ENCODE measurements at places on chromosomes 4 and X. TPM values are rescaled to one million over a fixed set of nuclear protein-coding genes. Genes with fewer than 3 reads are reported as not detected.

Gene AREG
- total RNA-seq = 54.3 TPM

Gene POF1B
- 0.21 TPM for total RNA-seq

Gene CLCN4
- 3.5 TPM for total RNA-seq

Gene SHROOM4
- total RNA-seq = 16.0 TPM

Gene MTHFD2L
- 5.8 TPM for total RNA-seq

Gene PARM1
- 263 TPM for total RNA-seq

Gene GATA1
- 1.4 TPM for total RNA-seq

Gene XG
- 29.6 TPM for total RNA-seq

Gene BEX1
- total RNA-seq = 0.92 TPM

Gene MAGEA8
- total RNA-seq = not detected

DNA sequence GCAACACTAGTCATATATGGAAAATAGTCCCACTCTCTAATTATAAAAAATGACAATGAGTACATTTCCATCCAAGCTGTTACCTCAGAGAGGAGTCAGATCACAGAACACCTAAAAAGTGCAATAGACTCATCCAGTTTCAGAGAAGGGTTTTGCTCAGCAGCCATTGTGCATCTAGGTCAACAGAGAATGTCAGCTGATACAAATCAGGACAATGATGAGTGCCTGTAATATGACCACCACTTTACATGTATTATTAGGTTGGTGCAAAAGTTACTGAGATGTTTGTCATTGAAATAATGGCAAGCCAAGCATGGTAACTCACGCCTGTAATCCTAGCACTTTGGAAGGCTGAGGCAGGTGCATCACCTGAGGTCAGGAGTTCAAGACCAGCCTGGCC lies 164.1 kb upstream of the TTC29 start:
- no peak for DNase-seq
- H3K36me3 ChIP-seq = no peaks in the 10 kb centered on the region
- H3K4me1 ChIP-seq = no peaks in the 10 kb centered on the region
- H3K27ac ChIP-seq = no peak overlapping the region
- no peaks in the 10 kb centered on the region for H3K27me3 ChIP-seq

DNA sequence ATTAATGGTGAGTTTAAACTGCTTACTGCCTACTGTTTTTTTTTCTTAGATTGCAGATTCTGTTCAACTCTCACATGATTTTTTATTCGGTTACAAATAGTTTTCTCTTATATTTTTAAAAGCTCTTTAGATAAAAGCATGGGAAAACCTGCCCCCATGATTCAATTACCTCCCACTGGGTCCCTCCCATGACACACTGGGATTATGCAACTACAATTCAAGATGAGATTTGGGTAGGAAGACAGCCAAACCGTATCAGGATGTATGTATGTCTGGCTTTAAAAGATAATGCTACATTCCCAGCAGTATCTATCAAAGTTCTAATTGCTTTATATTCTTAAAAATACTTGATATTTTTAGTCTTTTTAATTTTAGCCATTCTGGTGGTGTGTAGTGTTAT lies 131.5 kb downstream of the JADE1 start:
- DNase-seq = no peak
- H3K27ac ChIP-seq = no peak overlapping the region
- H3K36me3 ChIP-seq = no peaks in the 10 kb centered on the region
- no peaks in the 10 kb centered on the region for H3K27me3 ChIP-seq

DNA sequence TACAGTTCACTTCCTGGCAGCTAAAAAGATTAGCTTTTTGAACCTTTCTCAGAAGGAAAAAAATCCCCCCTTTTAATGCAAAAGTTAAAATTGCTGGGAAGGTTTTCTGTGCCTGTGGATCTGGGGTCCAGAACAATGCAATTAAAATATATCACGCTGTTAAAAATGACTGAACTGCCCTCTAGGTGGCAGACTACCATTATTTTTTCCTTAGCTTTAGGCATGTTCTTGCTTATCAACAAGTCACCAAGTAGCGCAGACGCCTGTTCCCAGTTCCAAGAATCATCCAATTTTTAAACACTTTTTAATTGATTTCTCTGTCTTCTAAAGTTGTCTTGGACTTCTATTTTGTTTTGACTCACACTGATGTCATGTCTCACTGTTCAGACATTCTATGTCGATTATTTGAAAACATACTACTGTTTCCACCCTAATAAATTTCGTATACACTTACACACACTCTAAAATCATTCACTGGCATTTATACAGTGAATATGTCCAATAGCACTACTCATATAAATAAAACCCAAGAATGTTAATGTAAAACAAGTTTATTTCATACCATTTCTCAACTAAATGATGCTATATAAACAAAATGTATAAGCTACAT lies 661.6 kb downstream of the RAPGEF2 start:
- H3K36me3 ChIP-seq = no peaks in the 10 kb centered on the region
- DNase-seq = no peak
- H3K27ac ChIP-seq = no peak overlapping the region

DNA sequence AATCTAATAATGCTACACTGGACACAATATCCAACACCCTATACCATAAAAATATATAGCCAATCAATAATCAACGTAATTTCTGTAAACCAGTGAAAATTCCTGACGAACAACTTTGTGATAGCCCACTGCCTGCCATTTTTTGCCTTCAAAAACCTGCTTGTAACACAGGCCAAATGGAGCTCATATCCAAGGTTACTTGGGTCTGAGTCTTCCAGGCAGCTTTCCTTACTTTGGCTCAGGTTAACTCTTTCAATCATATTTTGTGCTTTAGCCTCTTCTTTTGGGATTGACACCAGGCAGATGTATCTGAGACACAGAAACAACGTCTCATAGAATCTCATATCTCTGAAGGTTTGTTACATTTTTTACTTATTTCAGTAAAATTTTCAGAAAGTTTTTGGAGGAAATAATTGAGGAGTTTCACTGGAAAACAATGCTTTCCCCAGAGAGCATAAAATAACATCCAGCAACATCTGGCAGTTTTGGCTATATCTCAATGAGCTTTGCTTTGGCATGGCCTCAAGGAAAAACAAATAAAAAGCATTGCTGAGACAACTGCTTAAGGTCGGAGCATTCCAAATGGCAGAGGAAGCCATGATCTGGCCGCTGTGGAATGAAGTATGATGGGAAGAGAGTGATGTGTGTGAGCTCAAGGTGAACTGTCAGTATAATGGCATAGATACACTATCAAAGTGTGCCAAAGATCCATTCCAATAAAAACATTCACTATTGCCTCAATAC lies 162.9 kb upstream of the SPIN4 start:
- no peak overlapping the region for H3K4me3 ChIP-seq
- H3K36me3 ChIP-seq = no peaks in the 10 kb centered on the region
- H3K4me1 ChIP-seq = peaks cover 16% of the 10 kb centered on the region
- no peak for DNase-seq

DNA sequence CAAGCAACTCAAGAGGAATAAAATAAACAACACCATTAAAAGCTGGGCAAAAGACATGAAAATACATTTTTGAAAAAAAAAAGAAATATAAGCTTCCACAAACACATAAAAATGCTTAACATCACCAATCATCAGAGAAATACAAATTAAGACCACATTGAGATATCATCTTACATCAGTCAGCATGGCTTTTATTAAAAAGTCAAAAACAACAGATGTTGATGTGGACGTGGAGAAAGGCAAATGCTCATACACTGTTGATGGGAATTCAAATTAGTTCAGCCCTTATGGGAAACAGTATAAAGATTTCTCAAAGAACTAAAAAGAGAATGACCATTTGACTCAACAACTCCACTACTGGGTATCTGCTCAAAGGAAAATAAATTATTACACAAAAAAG lies 59.6 kb downstream of the STK32B start:
- DNase-seq = no peak
- no peak overlapping the region for H3K27ac ChIP-seq
- H3K36me3 ChIP-seq = no peaks in the 10 kb centered on the region
- no peaks in the 10 kb centered on the region for H3K27me3 ChIP-seq
- H3K4me1 ChIP-seq = no peaks in the 10 kb centered on the region
- no peak overlapping the region for H3K4me3 ChIP-seq

DNA sequence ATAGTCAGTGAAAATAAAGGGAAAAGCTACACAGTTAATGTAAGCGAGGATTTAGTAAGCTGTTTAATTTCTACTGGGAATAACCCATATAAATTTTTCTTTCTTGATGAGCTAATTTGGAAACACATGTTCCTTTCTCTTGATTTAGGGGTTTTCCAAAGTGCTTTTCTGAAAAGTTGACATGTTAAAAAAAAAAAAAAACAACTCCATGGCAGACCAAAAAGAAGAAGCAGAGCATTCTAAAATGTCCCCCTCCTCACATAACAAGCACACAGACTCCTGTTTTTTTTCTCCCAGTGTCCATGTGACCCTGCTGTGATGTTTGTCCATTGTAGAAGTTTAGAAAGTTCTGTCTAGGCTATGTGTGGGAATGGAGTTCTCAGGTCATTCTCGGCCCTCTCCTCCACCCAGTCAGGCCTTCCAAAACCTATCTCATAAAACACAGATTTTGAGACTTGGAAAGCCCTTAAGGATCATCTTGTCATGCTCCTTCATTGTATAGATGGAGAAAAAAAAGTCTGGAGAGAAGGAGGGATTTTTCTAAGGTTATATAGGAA lies 792 bp downstream of the CLIC2 start:
- no peaks in the 10 kb centered on the region for H3K36me3 ChIP-seq
- no peaks in the 10 kb centered on the region for H3K27me3 ChIP-seq
- no peak overlapping the region for H3K27ac ChIP-seq
- peak overlapping the region; percentile 56 for H3K4me3 ChIP-seq
- H3K4me1 ChIP-seq = no peaks in the 10 kb centered on the region
- no peak for DNase-seq

DNA sequence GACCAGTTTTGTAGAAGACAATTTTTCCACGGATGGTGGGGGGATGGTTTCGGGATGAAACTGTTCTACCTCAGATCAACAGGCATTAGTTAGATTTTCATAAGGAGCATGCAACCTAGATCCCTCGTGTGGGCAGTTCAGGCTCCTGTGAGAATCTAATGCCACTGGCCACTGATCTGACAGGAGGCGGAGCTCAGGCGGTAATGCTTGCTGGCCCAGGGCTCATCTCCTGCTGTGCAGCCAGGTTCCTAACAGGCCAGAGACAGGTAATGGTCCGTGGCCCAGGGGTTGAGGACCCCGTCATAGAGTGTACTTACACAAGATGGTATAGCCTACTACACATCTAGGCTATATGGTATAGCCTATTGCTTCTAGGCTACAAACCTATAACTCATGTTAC lies 7.0 kb downstream of the TEX11 start:
- no peak overlapping the region for H3K4me3 ChIP-seq
- no peaks in the 10 kb centered on the region for H3K4me1 ChIP-seq
- H3K27ac ChIP-seq = no peak overlapping the region
- H3K36me3 ChIP-seq = no peaks in the 10 kb centered on the region
- no peak for DNase-seq

DNA sequence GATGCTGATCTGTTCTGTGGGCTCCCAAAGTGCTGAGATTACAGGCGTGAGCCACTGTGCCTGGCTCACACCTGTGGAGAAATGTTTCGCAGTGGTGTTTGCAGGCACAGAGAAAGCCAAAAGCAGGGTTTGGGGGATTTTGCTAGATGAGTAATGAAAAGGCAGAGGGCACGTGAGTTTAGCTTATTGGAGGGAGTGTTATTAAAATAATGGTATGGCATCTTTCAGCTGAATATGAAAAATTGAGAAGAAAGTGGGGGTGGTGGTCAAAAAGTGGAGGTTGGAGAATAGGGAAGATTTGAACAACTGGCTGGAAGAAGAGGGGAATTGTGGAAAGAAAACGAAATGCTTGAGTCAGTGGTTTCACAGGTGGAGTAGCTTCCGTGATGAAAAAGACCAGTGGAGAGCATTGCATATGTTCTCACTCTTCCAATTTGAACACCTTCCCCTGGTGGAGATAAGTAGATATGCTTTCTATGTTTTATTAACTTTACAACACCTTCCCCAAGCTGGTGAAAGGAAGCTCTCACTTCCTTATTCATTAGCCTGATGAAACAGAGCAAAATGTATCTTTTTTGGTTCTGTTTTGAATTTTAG lies 1.1 kb upstream of the CHST7 start:
- DNase-seq = no peak
- no peak overlapping the region for H3K27ac ChIP-seq
- H3K27me3 ChIP-seq = no peaks in the 10 kb centered on the region
- H3K4me3 ChIP-seq = no peak overlapping the region

DNA sequence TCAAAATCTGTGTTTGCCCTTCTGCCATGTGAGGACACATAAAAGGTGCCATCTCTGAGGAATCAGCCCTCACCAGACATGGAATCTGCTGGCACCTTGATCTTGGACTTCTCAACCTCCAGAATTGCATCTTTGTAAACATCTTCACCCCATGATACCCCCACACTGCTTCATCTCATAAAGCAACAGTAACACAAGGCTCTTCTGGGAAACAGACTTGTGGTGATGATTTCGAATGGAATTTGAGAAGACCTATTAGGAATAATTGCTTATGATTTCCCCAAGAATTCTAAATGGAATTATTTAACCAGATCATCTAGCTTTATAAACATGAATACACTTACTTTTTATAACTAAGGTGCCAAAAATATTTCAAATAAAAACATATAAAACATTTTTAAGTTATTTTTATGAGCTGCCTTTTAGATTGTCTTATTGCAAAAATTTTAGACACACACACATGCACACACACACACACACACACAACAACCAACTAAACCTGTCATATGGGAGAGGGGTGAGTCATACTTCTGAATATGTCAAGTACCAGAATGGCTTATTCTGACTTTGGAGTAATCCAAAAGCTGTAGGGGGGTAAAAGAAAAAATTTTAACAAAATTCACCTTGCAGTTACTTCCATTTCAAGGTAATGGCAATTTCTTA lies 82.0 kb downstream of the USP46 start:
- no peaks in the 10 kb centered on the region for H3K36me3 ChIP-seq
- no peaks in the 10 kb centered on the region for H3K4me1 ChIP-seq
- H3K27me3 ChIP-seq = no peaks in the 10 kb centered on the region
- H3K27ac ChIP-seq = no peak overlapping the region

DNA sequence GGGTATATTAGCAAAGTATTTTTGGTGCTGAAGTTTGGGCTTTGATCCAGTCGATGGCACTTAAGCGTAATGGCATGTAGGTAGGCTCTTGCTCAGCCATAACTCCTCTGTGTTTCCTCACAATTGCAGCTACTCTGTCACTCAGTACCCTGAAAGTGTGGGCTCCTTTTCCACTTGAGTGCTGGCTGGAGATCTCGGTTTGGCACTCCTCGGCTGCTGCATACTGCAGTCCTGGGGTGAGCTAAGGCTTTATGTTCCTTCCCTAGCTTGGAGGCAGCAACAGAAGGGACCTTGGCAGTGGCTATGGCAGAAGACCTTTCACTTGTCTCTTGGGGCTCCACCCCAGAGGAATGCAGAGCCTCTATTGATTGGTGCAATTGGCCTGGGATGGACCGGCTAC lies 106.7 kb upstream of the GRXCR1 start:
- H3K36me3 ChIP-seq = no peaks in the 10 kb centered on the region
- no peaks in the 10 kb centered on the region for H3K27me3 ChIP-seq
- no peak for DNase-seq
- no peak overlapping the region for H3K27ac ChIP-seq

DNA sequence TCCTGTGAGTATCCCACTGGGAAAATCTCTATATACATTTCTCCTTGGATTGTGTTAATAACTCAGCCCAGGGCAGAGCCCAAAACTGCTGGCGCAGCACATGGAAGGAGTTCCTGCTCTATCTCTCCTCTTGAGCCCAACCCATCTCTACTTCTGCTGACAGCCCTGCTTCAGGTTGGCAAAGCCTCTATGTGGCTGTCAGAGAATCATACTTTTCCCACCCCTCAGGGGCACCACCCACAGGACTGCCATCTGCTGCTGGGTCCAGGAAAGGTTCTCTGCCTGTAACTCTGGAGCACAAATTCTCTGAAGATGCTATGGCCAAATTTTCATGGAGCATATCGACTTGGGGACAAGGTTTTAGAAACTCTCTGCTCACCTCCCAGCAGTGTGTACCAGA lies 278.5 kb upstream of the EMCN start:
- H3K4me3 ChIP-seq = no peak overlapping the region
- no peaks in the 10 kb centered on the region for H3K36me3 ChIP-seq
- no peaks in the 10 kb centered on the region for H3K27me3 ChIP-seq
- DNase-seq = no peak
- H3K27ac ChIP-seq = no peak overlapping the region
- H3K4me1 ChIP-seq = no peaks in the 10 kb centered on the region

Measured in thoracic aorta (tissue), 2 donors.